ENCODE measurements at places on chromosomes 12 and 14. TPM values are rescaled to one million over a fixed set of nuclear protein-coding genes. Genes with fewer than 3 reads are reported as not detected.

CCDC196 gene
- total RNA-seq = not detected

AICDA gene
- not detected for total RNA-seq

GRCh38 chr12:107760809-107761501 lies at the start of gene PRDM4:
PRDM4 (minus strand) TSS chr12:107761137; CDS start chr12:107760515, 622 bp downstream.
- DNase-seq = peak; percentile 93

DNA sequence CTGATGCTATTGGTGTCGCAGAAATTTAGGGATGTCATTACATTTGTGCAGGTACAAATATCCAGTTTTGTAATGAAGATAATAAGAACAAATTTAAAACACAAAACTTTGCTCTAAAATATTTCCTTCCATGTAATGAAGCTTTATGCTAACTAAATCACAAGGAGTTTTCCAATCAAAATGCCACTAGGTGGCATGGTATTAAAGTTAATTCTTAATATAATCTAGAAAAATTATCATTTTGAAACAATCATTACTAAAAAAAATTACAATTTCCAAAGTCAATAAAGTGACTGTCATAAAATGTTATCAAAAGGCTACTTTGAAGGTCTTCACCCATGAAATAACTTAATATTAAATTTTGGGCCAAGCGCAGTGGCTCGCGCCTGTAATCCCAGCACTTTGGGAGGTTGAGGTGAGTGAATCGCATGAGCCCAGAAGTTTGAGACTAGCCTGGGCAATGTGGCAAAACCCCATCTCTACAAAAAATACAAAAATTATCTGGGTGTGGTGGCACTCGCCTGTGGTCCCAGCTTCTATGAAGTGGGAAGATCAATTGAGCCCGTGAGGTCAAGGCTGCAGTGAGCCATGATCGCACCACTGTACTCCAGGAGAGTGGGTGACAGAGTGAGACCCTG lies 77.4 kb downstream of the KIF21A start:
- no peak for DNase-seq

DNA sequence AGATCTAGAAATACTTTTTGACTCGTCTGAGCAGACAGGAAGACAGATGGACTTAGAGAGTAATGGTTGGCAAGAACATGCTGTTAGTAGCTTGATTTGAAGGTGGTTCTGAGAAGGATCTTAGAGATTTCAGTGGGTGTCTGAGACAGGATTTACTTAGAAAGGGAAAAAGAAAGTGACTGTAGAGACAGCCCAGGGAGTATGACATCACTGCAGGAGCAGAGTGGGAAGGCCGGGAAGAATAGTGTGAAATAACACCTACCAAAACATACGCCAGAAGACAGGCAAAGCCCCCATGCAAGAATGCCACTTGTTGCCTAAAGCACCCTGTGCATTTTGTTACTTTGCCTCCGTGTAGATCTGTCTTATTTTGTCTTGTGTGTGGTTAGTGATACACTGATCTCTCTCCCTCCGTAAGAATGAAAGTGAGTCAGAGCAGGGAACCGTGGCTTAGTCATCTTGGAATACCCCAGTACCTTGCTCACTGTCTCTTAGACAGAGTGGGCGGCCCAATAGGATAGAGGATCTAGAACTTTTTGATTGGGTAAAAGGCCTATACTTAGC lies 161.3 kb upstream of the IFNG-AS1 start:
- DNase-seq = no peak

GRCh38 chr12:89216211-89216952 lies 135.9 kb downstream of the DUSP6 start:
- no peak for DNase-seq

GRCh38 chr14:68814539-68815297 lies 21.9 kb upstream of the ZFP36L1 start:
- no peak for DNase-seq

- no peak for DNase-seq
Measured at GRCh38 chr12:96294831-96295230, 100.7 kb downstream of the ELK3 start.
